Aorta (tissue), 5 donors: ENCODE measurements at places on chromosomes 1 and 21.

GRCh38 chr1:17225140-17225539, 20.2 kb downstream of the PADI1 start:
- H3K4me1 ChIP-seq: no peaks in the 10 kb centered on the region
- no peak overlapping the region for H3K4me3 ChIP-seq
- DNase-seq: no peak
- no peaks in the 10 kb centered on the region for H3K27me3 ChIP-seq

DNA sequence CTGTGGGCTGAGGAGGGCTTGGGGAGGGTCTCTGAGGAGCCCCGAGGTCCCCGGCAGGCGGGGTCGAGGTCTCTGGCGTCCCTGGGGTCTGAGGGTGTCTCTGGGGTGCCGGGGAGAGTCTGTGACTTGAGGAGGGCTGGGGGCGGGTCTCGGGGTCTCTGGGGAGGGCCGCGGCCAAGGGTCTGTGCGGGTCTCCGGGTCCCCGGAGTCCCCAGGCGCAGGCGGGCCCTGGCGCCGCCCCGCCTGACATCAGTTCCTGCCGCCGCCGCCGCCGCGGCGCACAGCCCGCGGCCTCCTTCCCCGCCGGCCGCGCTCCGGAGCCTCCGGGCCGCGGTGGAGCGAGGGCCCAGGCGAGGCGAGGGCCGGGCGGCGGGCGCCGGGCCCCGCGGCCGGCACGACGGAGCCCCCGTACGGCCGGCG, at the start of gene PLEKHM2:
PLEKHM2 (plus strand) TSS at position 279 of the 420 bp plus-strand sequence. CDS start 239 bp downstream, outside the sequence.
- DNase-seq: peak; percentile 63
- peak within 1 kb of the TSS; percentile 86 for H3K27ac ChIP-seq
- H3K4me3 ChIP-seq: peak within 1 kb of the TSS; percentile 77
- H3K27me3 ChIP-seq: no peaks in the 10 kb centered on the region

- no peaks in the 10 kb centered on the region for H3K27me3 ChIP-seq
- H3K4me3 ChIP-seq: no peak overlapping the region
- no peaks in the 10 kb centered on the region for H3K4me1 ChIP-seq
- DNase-seq: no peak
- H3K36me3 ChIP-seq: no peaks in the 10 kb centered on the region
Observed at GRCh38 chr1:115218034-115218405, 120.0 kb downstream of the NGF start.

DNA sequence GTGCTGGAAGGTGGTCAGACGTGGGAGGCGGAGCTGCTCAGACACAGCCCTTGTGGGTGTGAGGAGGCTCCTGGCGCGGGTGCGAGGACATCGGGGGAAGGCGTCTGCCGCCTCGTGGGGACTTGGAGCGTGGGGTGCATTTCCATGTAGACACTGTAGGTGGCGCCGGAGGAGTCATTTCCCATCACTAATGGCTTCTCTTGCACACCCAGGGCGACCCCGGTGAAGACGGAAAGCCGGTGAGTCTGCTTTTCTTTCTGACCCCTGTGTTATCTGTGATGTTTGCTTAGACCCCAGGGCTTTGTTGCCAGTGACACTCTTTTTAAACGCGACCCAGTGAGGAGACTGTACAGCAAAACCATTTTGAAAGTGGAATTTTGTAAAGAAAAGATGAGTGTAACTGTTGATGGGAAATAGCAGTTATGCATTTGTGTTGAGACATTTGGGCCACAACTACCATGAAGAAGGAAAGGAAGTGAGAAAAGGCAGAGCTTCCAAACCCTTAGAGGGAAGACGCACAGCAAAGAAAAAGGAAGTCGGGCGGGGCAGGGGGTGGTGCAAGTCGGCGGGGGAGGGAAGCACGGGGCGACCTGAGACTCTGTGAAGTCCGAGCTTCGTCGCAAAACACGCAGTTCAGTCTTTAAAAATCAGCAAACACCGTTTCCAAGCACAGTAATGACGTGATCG, 64.0 kb downstream of the SLC19A1 start:
- no peak overlapping the region for H3K27ac ChIP-seq
- no peaks in the 10 kb centered on the region for H3K36me3 ChIP-seq
- peak; percentile 88 for DNase-seq

GRCh38 chr1:231803353-231803752, 176.8 kb downstream of the DISC1 start:
- H3K4me3 ChIP-seq: no peak overlapping the region
- H3K27ac ChIP-seq: no peak overlapping the region
- H3K4me1 ChIP-seq: peaks cover 1% of the 10 kb centered on the region
- DNase-seq: no peak

DNA sequence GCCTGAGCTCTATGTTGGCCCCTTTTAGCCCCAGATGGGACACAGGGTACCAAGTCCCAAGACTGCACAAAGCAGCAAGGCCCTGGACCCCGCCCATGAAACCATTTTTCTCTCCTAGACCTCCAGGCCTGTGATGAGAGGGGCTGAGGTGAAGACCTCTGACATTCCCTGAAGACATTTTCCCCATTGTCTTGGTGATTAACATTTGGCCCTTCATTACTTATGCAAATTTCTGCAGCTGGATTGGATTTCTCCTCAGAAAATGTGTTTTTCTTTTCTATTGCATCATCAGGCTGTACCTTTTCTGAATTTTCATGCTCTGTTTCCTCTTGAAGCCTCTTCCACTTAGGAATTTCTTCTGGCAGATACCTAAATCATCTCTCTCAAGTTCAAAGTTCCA, 8.2 kb upstream of the PSMA5 start:
- H3K4me1 ChIP-seq: no peaks in the 10 kb centered on the region
- H3K36me3 ChIP-seq: no peaks in the 10 kb centered on the region
- no peaks in the 10 kb centered on the region for H3K27me3 ChIP-seq
- no peak overlapping the region for H3K27ac ChIP-seq
- no peak overlapping the region for H3K4me3 ChIP-seq

GRCh38 chr1:152855661-152856060, 4.1 kb upstream of the LCE7A start:
- H3K36me3 ChIP-seq: no peaks in the 10 kb centered on the region
- H3K27ac ChIP-seq: no peak overlapping the region
- H3K27me3 ChIP-seq: no peaks in the 10 kb centered on the region
- H3K4me3 ChIP-seq: no peak overlapping the region

- H3K27me3 ChIP-seq: no peaks in the 10 kb centered on the region
- no peaks in the 10 kb centered on the region for H3K4me1 ChIP-seq
- H3K36me3 ChIP-seq: no peaks in the 10 kb centered on the region
- no peak overlapping the region for H3K4me3 ChIP-seq
- H3K27ac ChIP-seq: no peak overlapping the region
- no peak for DNase-seq
Observed at GRCh38 chr1:56249234-56249633, 330.1 kb downstream of the PLPP3 start.

GRCh38 chr1:11482198-11482597, 3.2 kb downstream of the DISP3 start:
- H3K27ac ChIP-seq: no peak overlapping the region
- H3K27me3 ChIP-seq: no peaks in the 10 kb centered on the region
- H3K4me3 ChIP-seq: no peak overlapping the region
- no peak for DNase-seq
- H3K4me1 ChIP-seq: no peaks in the 10 kb centered on the region
- no peaks in the 10 kb centered on the region for H3K36me3 ChIP-seq

DNA sequence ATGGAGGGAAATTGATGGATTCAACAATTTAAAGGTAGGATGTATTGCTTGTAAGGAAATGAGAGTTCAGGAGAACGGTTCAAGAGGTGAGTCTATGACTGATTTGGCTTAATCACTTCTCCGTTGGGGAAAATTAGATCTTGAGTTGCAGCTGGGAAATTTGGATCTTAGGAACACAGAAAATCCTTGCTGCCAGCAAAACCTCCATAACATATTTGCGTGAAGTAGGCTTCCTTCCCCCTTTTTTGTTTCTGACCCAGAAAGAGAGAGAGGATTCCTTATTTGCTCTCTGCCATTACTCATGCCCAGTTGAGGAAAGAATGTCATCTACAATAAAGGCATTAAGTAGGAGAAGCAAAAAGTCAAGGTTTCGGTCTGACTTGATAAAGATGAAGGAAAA, 73.5 kb upstream of the PDC start:
- DNase-seq: no peak
- H3K4me1 ChIP-seq: no peaks in the 10 kb centered on the region
- no peaks in the 10 kb centered on the region for H3K27me3 ChIP-seq
- no peaks in the 10 kb centered on the region for H3K36me3 ChIP-seq
